HFF-Myc (cell line): ENCODE measurements at places on chromosomes 5 and 9.

DNA sequence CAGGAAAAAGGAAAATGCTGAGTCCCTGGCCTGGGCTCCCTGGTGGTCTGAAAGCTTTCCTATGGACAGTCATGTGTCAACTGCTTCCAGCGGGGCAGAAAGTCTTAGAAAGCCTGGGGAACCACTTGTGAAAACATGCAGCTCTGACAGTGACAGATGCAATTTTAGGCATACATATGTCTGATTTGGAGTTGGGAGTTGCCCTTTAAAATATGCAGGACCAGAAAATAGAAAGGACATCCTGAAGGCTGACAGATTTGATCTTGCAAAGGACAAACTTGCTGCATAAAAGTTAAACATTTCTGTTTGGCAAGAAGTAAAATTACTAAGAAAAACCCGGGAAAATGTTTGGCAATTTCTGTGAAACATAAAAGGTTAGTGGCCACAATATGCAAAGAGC is 23.8 kb downstream of the GADD45G start:
- no peak for DNase-seq

GRCh38 chr5:124922255-124922975 is 176.0 kb upstream of the ZNF608 start:
- DNase-seq, result no peak

GRCh38 chr9:127585161-127585819 is 26.8 kb upstream of the STXBP1 start:
- DNase-seq, result no peak

DNA sequence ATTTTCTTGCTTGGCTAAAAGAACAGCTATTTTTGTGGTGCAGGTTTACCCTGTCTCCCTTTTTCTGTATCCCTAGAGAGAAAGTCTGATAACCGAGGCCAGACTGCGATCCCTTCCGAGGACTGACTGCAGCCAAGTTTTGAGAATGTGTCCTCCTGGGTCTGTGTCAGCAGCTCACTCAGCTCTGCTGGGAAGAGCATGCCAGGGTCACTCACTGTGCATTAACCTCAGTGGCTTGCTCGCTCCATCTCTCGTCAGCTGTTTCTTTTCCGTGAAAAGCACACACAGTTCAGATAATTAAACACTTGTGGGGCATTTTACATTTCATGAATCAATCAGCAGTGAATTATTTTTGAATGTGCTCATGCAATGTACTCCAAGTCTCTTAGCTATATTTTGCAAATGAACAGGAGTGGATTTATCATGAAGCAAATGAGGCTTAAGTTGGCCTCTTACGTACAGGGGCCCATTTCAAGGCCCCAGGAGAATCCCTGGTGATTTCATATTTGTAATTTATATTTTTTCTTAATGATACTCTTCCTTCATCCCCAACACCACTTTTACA is 252.1 kb downstream of the SMARCA2 start:
- no peak for DNase-seq

GRCh38 chr5:82861701-82862100 is 215.5 kb downstream of the TMEM167A start:
- no peak for DNase-seq

GRCh38 chr5:76947082-76947503 is 5.8 kb upstream of the CRHBP start:
- DNase-seq, result no peak
